ENCODE measurements at places on chromosomes 5 and 9. TPM values are rescaled to one million over a fixed set of nuclear protein-coding genes. Genes with fewer than 3 reads are reported as not detected.

GRCh38 chr5:62341783-62342475 lies 35.9 kb downstream of the KIF2A start:
- DNase-seq, result no peak

GRCh38 chr9:27586304-27586703 lies 13.0 kb upstream of the C9orf72 start:
- no peak for DNase-seq

DNA sequence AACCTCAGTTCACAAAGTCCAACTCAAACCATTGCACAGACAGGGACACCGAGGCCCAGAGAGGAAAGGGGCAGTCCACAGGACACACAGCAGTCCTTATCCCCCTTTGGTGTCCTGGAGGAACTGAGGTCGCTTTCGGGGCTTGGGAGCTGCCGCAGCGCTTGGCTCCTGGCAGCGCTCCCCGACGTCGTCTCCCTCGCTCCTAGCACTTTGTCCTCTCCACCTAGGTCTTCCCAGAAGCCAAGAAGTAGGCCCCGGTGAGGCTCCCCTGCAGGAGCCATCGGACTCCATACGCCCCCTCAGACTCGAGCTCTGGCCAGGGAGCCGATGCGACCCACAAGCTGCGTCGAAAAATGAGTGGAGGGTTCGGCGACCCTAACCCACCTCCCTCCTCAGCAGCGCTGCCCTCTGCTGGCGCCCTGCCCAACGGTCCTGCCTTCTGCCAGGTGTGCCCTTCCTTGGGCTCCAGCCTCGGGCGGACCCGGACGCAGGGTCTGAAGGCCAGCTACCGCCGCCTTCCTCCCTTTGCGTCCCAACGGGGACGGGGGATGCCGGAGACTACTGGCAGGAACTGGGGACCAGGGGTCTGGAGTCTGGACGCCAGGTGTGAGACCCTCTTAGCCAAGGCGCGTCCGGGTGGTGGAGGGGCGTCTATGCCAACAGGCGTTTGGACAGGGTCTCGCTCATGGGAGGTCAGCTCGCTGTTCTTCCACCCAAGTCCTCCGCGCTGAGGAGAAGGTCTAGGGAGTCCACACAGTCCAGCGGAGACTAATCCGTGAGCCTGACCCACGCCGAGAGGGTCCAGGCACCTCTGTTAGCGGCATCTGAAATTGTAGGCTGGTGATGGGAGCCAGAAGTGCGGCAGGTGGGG lies 2.1 kb upstream of the PRDM12 start:
- no peak for DNase-seq

The OR1L1 gene
- total RNA-seq, result not detected

The SPAAR gene
- 6.3 TPM for total RNA-seq

- DNase-seq, result no peak
These were observed 109.3 kb upstream of the CPEB4 start for GRCh38 chr5:173778784-173779304.

- no peak for DNase-seq
These were observed 364.0 kb downstream of the NDUFS4 start for GRCh38 chr5:53924392-53924791.

The SNAPC3 gene
- total RNA-seq, result 23.9 TPM

Data from right atrium auricular region (tissue), 2 donors.